A549 treated with AZD2906 at 1 μM for 4 hours (cell line): ENCODE measurements at places on chromosomes 4 and X. TPM values are rescaled to one million over a fixed set of nuclear protein-coding genes. Genes with fewer than 3 reads are reported as not detected.

PDS5A gene
- 23.0 to 29.4 TPM (median 27.1 TPM) in 5 replicates for total RNA-seq

ABCG2 gene
- total RNA-seq, result 14.1 to 18.6 TPM (median 15.9 TPM) in 5 replicates

CXCL3 gene
- 3.2 to 4.4 TPM (median 3.3 TPM) in 5 replicates for total RNA-seq

MAGEA11 gene
- total RNA-seq, result not detected in 5 replicates

PLS3 gene
- total RNA-seq, result 155 to 233 TPM (median 176 TPM) in 5 replicates

PROM1 gene
- 0.33 to 0.61 TPM (median 0.54 TPM) in 5 replicates for total RNA-seq

IL13RA2 gene
- 0.08 to 0.10 TPM (median 0.09 TPM) in 3 of 5 replicates, not detected in the others for total RNA-seq

SLC9A6 gene
- total RNA-seq, result 7.3 to 9.7 TPM (median 8.5 TPM) in 5 replicates

PI4K2B gene
- 6.5 to 9.1 TPM (median 8.7 TPM) in 5 replicates for total RNA-seq

NAP1L2 gene
- 0.94 to 1.1 TPM (median 1.0 TPM) in 5 replicates for total RNA-seq

RIPPLY1 gene
- total RNA-seq, result 0.11 TPM in 1 of 5 replicates, not detected in the others

NKX3-2 gene
- total RNA-seq, result 0.03 to 0.17 TPM (median 0.10 TPM) in 5 replicates
